ENCODE measurements at places on chromosomes 1 and 21.
A peak's percentile ranks its signal among the peaks of the same experiment; 100 is the strongest.

DNA sequence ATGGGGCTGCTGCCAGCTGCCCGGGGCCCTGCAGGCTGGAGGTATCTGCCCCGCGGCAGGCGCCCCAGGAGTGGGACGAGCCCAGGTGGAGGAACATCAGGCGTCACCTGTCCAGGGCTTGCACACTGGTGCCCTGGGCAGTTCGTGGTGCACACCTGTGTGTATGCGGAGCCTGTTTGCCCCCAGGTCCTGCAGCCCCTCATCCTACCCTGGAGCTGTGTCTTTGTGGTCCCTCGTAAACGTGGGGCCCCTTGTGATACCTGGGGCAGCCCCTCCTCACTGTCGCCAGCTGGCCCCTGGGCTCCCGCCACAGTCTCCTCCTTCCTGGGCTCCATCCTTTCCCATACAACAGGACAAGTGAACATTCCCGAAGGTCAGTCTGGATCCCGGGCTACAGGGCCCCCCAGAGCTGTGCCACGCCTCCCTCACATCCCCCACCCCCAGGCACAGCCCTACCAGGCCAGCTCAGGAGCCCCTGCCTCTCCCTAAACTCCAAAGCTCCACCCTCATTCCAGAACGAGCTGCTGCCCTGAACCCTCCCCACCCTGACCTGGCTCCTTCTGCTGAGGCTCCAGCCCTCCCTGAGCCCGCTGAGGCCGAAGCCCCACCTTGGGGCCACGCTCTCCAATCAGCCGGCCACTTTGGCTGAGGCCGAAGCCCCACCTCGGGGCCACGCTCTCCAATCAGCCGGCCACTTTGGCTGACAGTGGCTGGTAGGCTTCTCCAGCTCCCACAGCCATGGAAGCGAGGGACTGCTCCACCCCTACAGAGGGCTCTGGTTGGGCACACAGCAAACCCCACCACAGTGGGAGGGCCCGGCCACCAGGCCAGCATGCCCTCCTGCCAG, 42.6 kb downstream of the UBE2G2 start:
- DNase-seq: no peak

DNA sequence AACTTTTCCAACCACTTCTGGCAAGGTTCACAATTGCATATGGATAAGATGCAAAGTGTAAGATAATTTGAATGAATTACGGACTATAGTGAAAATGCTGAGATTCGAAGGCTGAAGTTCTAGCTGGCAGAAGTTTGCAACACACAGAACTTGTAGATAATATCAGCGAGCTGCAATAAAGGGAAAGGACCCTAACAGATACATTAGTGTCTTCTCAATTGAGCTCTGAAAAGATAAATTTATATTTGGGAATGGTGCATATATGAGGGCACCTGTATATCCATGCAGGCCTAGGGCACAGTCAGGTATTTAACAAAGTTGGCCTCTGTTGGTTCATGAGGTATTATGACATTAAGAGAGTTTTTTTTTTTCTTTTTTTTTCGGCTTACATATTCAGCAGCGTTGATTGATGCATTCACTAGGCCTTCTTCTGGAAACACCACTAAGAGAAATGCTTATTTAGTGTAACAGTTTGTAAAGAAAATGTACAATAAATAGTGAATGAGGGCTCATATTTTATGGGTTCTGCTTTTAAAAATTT, 2.2 kb downstream of the NFIA start:
- no peak for DNase-seq

GRCh38 chr1:100718581-100718980, 961 bp upstream of the VCAM1 start:
- no peak for DNase-seq

GRCh38 chr1:10830961-10831668, 34.7 kb upstream of the CASZ1 start:
- DNase-seq: no peak

- DNase-seq: no peak
Measured at GRCh38 chr1:57112148-57112547, 146.3 kb upstream of the C8B start.

- no peak for DNase-seq
Measured at GRCh38 chr1:202201266-202201665, 7.7 kb downstream of the LGR6 start.

DNA sequence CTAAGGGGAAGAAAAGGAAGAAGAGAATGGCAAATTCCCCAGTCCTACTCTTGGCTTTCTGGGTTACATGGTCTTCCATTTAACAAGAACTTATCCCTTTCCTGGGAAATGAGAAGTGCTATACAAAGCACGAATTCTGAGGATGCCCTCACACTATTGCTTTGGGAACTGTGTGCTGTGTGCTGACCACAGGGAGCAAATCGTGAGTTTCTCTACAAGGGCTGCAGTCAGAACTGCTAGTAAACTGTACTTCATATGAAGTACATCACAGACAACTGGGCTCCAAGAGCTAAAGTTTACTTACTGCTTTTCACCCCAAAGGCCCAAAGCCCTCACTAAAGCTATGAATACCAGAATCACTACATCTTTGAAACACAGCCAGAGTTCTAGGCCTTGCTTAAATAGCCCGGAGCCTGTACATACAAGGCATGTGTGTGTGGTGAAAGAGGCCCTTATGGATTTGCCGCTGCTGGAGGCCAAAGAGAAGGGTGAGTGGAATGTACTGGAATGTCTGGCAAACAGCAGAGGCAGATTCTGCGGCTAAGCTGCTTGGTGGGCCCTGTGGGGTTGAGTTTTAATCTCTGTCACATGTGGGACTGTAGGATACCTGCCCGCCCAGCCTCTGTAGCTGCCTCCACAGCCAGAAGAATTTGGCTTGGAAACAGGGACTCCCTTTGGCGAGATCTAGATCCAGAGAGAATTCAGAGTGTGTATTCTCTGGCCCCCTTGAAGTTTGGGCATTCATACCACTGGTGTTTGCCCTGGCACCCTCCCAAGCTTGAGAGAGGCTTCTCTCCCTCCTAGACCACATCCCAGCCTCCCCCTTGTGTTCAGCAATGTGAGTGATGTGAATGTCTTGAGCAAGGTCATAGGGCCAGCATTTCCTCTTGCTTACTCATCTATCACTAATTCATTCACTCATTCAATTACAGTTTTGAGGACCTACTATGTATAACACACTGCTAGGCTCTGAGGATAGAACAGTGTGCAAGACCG, 21.9 kb upstream of the TRIM67 start:
- DNase-seq: no peak

DNA sequence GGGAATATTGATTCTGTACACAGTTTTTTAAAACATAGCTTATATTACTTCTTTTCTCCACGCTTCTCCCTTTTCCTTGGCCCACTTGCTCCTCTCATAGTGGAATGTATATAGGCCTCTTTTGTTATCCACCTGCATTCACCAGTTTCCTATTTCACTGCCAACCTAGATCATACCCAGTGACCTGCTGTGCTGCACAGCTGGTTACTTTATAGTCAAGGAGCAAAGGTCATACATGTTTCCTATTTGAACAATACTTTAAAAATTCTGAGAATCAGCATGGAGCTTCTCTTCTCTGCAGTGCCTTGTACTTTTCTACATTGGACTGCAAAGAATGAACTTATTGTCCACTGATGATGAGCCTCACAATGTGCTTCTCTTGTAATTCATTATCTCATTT, 4.3 kb upstream of the SLC35D1 start:
- DNase-seq: no peak

GRCh38 chr1:181737056-181737455, 253.7 kb downstream of the CACNA1E start:
- no peak for DNase-seq

DNA sequence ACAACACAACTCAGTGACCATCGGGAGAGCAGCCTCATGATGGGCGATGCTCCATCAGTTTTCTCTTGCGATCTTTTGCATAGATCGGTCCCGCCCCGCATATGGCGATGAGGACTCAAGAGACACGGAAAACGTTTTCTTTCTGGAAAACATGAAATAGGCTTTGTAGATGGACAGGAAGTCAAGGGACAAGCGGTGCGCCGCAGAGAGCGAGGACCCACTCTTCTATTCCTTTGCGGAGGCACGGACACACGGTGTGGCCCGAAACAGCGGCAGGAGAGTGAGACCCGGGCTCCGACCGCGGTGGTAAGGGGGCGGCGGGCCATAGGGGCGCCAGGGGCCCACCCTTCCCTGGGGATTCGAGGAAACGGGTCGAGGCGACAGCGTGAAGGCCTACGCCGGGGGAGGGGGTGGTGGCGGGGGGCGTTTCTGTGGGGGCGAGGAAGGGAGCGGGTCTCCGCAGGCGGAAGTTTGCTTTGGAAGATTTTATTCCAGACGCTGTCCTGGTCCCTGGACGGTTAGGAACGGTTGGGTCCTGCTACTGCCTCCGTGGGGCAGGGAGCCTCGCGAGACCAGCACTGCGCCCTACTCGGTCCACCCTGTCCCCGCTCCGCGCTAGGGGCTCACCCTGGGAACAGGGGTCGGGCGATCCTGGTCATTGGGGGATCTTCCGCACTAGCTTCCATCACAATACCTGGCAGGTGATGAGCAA, 796 bp upstream of the TDRKH start:
- no peak for DNase-seq

GRCh38 chr1:43849670-43850069, 83.9 kb upstream of the ARTN start:
- no peak for DNase-seq

DNA sequence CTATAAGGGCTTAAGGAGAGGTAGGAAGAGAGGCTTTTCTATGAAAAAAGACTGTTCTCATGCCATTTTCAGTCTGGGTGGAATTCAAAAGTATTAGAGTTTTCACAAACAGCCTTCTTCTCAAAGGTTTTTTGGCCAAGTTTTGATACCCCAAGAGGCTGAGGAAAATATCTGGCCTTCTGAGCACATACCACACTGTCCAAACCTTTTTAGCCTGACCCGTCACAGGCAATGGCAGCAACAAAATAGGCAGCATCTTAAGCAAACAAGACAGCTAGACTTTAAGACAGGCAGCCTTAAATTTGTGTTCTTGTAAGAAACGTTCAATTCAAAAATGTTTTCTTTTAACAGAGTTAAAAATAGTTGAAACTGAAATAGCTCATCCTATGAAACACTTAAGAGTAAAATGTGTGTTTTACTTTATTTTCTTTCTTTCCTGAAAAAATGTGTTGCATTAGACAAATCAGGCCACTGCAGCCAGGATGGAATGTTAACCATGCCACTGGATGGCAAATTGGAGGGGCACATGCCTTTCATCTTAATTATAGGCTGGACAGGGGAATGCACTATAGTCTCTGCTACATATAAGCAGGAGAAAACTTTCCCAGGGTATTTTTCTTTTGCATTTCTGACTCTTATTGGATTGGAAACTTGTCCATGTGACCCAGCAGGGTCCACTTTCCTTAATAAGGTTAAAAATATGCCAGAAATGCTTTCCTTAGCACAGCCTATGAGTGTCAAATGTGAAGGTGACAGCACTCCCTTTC, 315.0 kb downstream of the TGFB2 start:
- DNase-seq: no peak

- no peak for DNase-seq
Measured at GRCh38 chr1:115977499-115978258, 1.4 kb downstream of the SLC22A15 start.

- DNase-seq: peak; percentile 31
Measured at GRCh38 chr1:23098463-23099170, 70.0 kb downstream of the LUZP1 start.

- DNase-seq: no peak
Measured at GRCh38 chr21:25361097-25361496, 246.2 kb downstream of the MRPL39 start.

GRCh38 chr1:13733711-13734110, 33.7 kb downstream of the PRDM2 start:
- no peak for DNase-seq

DNA sequence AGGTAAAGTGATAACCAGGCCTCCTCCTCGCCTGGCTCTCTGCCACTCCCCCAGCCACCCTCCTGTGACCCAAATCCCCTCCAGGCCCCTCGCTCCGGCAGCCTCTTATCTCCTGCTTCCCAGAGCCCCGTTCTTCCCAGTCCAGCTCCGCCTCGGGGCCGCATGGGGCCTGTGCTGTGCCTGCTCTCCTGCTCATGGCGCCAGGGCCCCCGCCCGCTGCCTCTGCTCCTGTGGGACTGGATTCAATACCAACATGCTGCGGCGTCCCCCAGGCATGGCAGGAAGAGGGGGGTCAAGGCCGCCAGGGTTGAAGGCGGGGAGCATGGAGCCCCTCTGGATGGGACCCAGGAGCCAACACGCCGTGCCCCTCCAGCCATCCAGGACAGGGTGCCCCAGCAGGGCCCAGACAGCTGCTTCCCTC, 213.0 kb upstream of the VAMP3 start:
- no peak for DNase-seq

GRCh38 chr1:154324669-154325582, at the start of gene ATP8B2:
Gene ATP8B2 (plus strand): TSS chr1:154325525. CDS start chr1:154328142, 2,617 bp downstream.
- peak; percentile 72 for DNase-seq

GRCh38 chr1:181765451-181766026, 282.2 kb downstream of the CACNA1E start:
- DNase-seq: no peak

- no peak for DNase-seq
Measured at GRCh38 chr1:115555446-115555845, 86.3 kb upstream of the VANGL1 start.

DNA sequence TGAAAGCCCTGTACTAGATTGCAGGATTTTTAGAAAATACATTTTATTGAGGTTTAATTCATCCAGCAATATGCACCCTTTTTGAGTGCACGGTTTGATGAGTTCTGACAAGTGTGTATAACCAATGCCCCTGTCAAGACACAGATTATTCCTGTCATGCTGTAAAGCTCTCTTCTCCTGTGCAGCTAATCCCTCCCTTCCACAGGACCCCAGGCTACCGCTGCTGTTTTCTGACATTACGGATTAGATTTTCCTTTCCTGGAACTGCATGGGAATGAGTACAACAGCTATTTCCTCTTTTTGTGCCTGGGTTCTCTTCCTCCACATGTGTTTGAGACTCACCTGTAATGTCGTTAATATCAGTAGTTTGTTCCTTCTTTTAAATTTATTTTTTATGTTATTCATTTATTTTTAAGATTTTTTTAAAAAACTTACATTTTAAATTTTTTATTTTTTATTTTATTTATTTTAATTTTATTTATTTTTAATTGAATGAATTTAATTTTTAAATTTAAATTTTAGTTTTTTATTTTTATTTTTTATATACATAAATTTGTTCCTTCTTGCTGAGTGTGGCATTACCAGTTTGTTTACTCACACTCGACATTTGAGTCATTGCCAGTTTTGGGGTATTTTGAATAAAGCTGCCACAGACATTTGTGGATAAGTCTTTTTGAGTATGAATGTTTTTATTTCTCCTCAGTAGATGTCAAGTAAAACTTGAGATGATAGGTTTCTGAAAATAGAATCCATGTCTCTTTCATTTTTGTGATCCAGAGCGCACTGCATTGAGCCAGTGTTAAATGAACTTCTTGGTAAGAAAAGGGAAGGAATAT, 79.0 kb upstream of the B3GALT5 start:
- DNase-seq: no peak
